Activated effector memory CD4-positive, alpha-beta T cell treated with Interleukin-2 at 50 U/mL for 16 hours (primary cell): ENCODE measurements at places on chromosomes 2 and 18.

GRCh38 chr2:164696634-164697033, 75.4 kb upstream of the GRB14 start:
- DNase-seq = no peak

GRCh38 chr2:219526320-219527075, 12.2 kb downstream of the ASIC4 start:
- DNase-seq = no peak

GRCh38 chr2:127106991-127107621, at the start of gene BIN1:
BIN1 (minus strand) TSS chr2:127107154; CDS start chr2:127106943, 211 bp downstream.
- DNase-seq = peak; percentile 53

DNA sequence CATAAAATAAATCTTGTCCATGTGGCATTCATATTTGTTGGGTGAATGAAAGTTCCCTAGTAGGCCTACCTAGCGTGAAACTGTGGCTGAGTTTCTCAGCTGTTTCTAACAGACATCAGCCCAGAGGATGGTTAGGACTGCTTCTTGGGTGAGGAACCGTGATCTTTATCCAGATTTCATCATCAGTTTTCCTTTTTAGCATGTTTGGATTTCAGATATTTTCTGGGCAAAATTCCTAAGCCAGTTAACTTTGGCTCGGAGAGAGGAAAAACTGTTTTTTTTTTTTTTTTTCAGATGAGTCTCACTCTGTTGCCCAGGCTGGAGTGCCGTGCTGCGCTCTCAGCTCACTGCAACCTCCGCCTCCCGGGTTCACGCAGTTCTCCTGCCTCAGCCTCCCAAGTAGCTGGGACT, 53.5 kb downstream of the DGKD start:
- no peak for DNase-seq

DNA sequence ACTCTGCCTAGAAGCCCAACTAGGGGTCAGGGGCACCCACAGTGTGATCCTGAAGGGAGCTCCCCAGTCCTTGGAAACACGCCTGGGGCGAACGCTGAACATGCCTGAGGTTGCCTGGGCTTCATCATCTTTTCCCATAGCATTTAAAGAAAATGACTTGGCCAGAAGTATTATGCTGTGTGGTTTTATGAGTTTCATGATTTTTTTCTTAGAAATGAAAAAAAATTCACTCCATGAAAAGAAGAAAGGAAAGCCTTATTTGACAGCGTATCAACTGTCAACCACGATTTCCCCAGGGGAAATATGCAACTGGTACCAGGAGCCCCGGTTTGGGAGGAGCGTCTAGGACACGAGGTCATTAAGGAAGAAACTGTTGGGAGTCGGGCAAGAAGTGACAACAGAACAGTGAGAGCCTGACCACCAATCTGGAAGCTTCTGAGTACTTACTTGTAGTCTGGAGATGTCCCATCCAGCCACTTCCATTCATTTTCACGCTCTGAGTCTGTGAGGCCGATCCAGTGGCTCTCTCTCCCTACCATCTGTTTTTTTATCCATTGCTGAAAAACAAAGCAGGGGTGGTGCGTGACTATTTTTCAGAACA, 63.5 kb upstream of the THOC1 start:
- no peak for DNase-seq

- DNase-seq = no peak
Observed at GRCh38 chr18:79884294-79884962, 67.0 kb downstream of the SLC66A2 start.

GRCh38 chr2:152369176-152369860, 34.3 kb downstream of the FMNL2 start:
- DNase-seq = no peak

DNA sequence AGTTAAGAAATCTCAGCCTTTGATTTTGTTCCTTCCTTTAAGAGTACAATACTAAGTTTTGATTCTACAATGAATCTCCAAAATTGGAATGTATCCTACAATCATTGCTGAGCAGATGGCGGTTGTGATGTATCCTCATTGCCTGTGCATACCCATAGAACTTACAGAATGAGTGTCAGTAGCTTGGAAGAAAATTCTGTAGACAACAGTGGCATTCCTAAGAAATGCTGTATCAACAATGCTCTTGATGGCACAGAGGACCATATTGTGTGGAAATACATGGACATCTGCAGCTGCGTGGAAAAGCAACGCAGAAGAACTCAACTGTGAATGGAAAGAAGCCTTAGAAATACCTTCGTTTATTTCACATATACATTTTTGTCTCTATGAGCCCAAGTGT, 30.2 kb downstream of the GAREM1 start:
- no peak for DNase-seq

DNA sequence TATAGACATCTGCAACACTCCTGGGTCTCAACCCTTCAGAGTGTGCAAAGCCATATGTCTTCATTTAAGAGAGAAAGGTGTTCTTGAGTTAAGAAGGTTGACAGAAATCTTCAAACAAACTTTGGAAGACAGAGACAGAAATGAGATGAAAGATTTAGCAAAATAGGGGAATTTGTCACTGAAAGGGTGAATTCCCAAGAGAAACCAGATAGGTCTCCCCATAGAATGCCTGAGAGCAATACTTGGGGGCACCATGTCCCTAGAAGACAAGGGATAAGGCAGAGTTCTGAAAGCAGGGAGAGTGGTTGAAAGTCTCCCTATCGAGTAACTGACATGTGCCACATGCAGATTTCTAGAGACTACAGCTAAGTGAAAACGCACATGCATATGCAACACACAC, 50.0 kb downstream of the AP1S3 start:
- no peak for DNase-seq
